ENCODE measurements at places on chromosomes 3 and 15.

DNA sequence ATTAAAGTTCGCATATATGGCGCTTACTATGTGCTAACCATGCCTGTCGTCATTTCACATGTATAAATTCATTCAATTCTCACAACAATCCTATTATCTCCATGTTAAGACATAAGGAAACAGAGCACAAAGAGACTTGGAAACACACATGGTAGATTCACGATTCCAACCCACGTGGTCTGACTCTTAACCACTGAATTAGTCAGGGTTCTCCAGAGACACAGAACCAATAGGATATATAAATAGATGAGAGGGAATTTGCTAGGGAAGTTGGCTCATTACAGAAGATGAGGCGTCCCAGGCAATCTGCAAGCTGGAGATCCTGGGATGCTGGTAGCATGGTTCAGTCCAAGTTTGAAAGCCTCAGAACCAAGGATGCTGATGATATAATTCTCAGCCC lies 765.3 kb downstream of the TBL1XR1 start:
- no peaks in the 10 kb centered on the region for H3K4me1 ChIP-seq
- H3K27ac ChIP-seq: no peak overlapping the region
- no peaks in the 10 kb centered on the region for H3K27me3 ChIP-seq
- no peaks in the 10 kb centered on the region for H3K36me3 ChIP-seq
- no peak overlapping the region for H3K4me3 ChIP-seq

DNA sequence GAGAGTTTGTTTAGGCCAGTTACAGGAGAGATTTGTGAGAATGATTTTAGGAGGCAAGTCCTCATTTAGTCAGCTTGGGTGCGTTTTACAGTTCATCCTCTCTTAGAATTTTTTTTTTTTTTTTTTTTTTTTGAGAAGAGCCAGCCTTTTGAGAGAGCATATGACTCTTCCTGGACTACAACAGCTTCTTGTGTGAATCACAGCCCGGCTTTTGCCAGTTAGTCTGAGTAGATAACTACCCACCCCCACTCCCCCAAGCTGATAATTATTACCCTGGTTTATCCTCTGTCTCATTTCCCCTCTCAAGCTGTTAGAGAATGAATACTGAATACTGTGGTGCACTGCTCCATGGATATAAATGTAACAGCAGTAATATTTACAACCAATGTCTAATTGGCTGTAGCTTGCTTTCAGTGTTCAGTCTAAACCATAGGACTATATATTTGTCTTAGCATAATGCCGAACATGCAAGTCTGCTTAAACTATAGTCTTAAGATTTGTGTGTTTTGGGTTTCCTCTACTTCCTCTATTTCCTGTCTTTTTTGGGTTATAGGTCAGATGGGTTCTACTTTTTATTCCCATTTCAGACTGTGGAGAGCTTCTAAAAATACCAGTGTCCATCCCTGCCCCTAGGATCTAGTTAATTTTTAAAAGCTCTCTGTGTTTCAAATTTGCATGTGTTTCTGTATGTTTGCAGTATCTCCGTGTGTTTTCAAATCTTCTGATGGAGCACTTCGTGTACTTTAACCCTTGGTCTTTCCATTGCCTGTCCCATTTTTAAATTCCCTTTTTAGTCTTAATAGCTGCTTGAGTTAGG lies 8.0 kb downstream of the CHD2 start:
- peaks cover 7% of the 10 kb centered on the region for H3K36me3 ChIP-seq
- peak overlapping the region; percentile 95 for H3K27ac ChIP-seq
- peak overlapping the region; percentile 39 for H3K4me3 ChIP-seq
- peaks cover 90% of the 10 kb centered on the region for H3K4me1 ChIP-seq

DNA sequence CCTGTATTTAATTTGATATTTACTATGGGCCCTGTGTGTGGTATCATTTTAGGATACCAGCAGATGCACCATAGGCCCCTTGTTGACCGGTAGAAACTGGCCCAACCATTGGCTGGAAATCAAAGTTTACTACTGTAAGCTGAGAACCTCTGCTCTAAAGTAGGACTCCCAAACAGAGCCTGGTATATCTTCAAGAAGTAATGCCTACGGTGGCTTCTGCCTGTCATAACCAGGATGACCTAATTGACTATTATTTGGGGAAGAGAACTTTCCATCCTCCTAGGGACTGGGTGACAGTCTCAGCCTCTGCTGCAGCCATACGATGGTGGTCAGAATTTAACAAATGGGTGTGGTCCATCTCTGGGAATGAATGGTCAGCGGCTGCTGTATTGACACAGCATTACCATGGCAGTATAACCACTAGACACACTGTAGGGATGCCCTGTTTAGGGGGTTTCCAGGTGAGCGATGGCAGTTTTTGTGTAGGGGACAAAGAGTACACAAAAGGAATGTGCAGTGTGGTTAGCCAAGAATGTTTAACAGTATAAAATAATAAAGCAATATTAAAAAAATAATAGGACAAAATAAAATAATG lies 37.3 kb downstream of the RARB start:
- H3K27ac ChIP-seq: no peak overlapping the region
- no peaks in the 10 kb centered on the region for H3K36me3 ChIP-seq
- DNase-seq: no peak
- H3K27me3 ChIP-seq: no peaks in the 10 kb centered on the region
- H3K4me1 ChIP-seq: no peaks in the 10 kb centered on the region

- peak overlapping the region; percentile 74 for H3K4me3 ChIP-seq
- peak; percentile 11 for DNase-seq
- H3K36me3 ChIP-seq: no peaks in the 10 kb centered on the region
These were observed 1.2 kb downstream of the GP5 start for GRCh38 chr3:194397757-194398312.

GRCh38 chr15:23801881-23802280 lies 114.8 kb upstream of the NDN start:
- H3K27me3 ChIP-seq: no peaks in the 10 kb centered on the region
- no peaks in the 10 kb centered on the region for H3K36me3 ChIP-seq
- H3K4me1 ChIP-seq: no peaks in the 10 kb centered on the region
- no peak overlapping the region for H3K4me3 ChIP-seq
- H3K27ac ChIP-seq: no peak overlapping the region
- DNase-seq: no peak

DNA sequence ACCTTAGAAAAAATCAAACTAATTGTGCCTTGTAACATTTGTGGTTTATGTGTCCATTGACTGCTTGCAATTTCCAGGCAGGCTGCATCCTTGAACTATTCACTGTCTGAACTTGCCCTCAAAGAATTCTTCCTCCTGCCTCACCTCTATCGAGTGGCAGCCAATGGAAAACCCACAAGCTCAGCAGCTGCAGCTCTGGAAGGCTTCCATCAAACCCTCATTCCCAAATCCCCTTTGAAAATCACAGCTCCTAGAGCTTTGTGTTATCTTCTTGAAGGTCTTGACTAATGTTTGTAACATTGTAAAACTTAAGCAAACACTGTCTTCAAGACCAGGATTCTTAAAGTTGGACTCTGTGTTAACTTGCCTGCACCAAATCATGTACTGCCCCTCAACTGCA lies 81.1 kb downstream of the FILIP1L start:
- H3K27me3 ChIP-seq: no peaks in the 10 kb centered on the region
- no peak overlapping the region for H3K4me3 ChIP-seq
- no peak overlapping the region for H3K27ac ChIP-seq
- no peak for DNase-seq
- H3K36me3 ChIP-seq: no peaks in the 10 kb centered on the region
- H3K4me1 ChIP-seq: no peaks in the 10 kb centered on the region

DNA sequence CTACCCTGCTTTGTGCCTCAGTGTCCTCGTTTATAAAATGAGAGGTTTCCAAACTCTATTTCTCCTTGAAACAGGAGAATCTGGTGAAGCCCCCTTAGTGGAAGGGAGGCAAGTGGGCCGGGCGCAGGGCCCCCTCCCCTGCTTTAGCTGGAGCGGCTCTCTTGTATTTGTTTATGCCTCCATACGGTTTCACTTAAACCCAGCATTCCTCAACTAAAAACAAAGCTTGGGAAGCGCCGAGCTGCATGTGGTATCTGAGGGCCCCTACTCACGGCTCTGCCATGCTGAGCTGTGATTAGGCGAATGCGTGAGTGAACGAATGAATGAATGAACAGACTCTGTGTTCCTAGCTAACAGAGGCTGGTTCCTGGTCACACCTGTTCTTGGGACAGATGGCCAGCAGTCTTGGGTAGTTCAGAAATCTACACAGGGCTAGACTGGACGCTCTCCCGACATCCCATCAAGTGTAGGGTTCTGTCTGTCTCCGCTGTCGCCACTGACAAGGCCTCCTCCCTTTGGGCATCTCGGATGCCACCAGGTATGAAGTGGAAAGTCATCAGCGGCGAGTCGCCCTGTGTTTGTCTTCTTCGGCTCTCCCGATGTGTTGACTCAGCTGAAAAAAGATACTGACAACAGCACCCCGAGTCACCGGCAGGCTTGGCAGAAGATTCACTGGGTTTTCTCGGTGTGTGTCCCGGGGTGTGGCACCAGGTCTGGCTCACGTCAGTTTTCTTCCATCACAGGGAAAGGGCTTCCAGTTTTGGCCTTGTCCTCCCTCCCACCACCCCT lies 42.4 kb upstream of the VPS8 start:
- no peak overlapping the region for H3K4me3 ChIP-seq
- no peak overlapping the region for H3K27ac ChIP-seq
- no peaks in the 10 kb centered on the region for H3K36me3 ChIP-seq

- no peaks in the 10 kb centered on the region for H3K4me1 ChIP-seq
- no peaks in the 10 kb centered on the region for H3K36me3 ChIP-seq
- no peak overlapping the region for H3K27ac ChIP-seq
- H3K27me3 ChIP-seq: no peaks in the 10 kb centered on the region
- no peak overlapping the region for H3K4me3 ChIP-seq
These were observed 25.4 kb downstream of the LINGO1 start for GRCh38 chr15:77607111-77607893.

DNA sequence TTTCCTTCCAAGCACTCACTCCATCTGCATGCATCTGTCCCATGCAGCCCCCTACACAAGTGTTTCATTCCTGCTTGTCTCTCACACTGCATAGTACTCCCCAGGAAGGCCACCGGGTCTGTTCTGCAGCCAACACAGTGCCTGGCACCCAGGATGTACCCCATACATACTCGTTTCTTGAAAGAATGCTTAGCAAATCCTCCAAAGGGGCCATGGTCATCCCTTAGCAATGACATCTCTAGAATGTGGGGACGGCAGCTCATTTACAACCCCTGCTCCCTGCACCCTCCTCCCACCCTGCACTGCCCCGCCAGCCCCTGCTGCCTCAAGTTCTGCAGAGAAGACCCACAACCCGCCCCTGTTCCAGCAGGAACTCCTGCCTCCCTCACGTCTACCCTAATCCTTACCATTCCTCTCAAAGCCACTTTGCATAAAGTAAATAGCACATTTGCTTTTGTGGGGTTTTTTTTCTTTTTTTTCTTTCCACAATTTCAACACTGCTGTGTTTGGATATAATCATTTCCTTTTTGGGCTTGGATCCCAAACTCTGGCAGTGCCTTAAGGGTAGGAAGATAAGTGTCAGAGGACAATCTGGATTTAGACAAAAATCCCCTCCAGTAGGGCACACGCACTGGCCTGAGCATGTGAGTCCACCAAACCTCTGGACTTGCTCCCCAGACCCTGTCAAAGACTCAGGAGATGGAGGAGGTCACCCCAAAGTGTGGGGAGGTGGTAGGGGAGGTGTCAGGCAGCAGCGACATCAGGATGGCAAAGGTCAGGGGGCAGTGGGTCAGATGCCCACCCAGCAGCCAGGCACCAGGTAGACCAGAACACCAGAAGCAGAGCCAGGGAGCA lies 68.4 kb downstream of the MEGF11 start:
- H3K4me3 ChIP-seq: no peak overlapping the region
- H3K27ac ChIP-seq: no peak overlapping the region
- no peaks in the 10 kb centered on the region for H3K36me3 ChIP-seq
- no peak for DNase-seq
- H3K4me1 ChIP-seq: no peaks in the 10 kb centered on the region

GRCh38 chr3:2268779-2269178 lies 170.1 kb downstream of the CNTN4 start:
- no peaks in the 10 kb centered on the region for H3K36me3 ChIP-seq
- H3K4me1 ChIP-seq: no peaks in the 10 kb centered on the region
- no peaks in the 10 kb centered on the region for H3K27me3 ChIP-seq
- no peak overlapping the region for H3K27ac ChIP-seq

- H3K27ac ChIP-seq: no peak overlapping the region
- no peaks in the 10 kb centered on the region for H3K27me3 ChIP-seq
- no peaks in the 10 kb centered on the region for H3K36me3 ChIP-seq
- no peak for DNase-seq
- H3K4me1 ChIP-seq: no peaks in the 10 kb centered on the region
These were observed 210.5 kb downstream of the DTWD1 start for GRCh38 chr15:49831206-49831965.

GRCh38 chr3:53668872-53669271 lies 174.5 kb downstream of the CACNA1D start:
- no peak for DNase-seq
- H3K4me3 ChIP-seq: no peak overlapping the region
- H3K36me3 ChIP-seq: no peaks in the 10 kb centered on the region
- no peaks in the 10 kb centered on the region for H3K4me1 ChIP-seq

- no peaks in the 10 kb centered on the region for H3K4me1 ChIP-seq
- no peak for DNase-seq
- H3K27ac ChIP-seq: no peak overlapping the region
- no peaks in the 10 kb centered on the region for H3K36me3 ChIP-seq
- no peaks in the 10 kb centered on the region for H3K27me3 ChIP-seq
These were observed 102.1 kb downstream of the DUT start for GRCh38 chr15:48433226-48433886.

DNA sequence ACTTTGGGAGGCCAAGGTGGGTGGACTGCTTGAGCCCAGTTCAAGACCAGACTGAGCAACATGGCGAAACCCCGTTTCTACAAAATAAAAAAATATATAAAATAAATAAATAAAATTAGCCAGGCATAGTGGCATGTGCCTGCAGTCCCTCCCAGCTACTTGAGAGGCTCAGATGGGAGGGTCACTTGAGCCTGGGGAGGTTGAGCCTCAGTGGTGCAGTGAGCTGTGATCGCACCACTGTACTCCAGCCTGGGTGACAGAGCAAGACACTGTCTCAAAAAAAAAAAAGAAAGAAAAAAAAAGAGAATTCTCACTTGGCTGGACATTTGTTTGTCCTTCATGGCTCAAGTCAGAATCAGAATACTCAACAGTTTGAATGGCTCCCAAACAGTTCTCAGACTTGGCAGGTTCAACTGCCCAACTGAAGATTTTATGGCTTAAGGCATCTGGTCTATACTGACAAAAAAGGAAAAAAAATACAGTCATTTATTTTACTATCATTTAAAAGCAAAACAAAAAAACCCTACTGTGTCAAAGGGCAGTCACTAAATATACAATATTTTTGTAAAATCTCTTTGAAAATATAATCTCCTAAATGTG lies 106.6 kb downstream of the FBXL22 start:
- no peak overlapping the region for H3K4me3 ChIP-seq
- H3K27ac ChIP-seq: no peak overlapping the region
- peaks cover 9% of the 10 kb centered on the region for H3K36me3 ChIP-seq
- DNase-seq: no peak
- H3K27me3 ChIP-seq: no peaks in the 10 kb centered on the region
- peaks cover 20% of the 10 kb centered on the region for H3K4me1 ChIP-seq

DNA sequence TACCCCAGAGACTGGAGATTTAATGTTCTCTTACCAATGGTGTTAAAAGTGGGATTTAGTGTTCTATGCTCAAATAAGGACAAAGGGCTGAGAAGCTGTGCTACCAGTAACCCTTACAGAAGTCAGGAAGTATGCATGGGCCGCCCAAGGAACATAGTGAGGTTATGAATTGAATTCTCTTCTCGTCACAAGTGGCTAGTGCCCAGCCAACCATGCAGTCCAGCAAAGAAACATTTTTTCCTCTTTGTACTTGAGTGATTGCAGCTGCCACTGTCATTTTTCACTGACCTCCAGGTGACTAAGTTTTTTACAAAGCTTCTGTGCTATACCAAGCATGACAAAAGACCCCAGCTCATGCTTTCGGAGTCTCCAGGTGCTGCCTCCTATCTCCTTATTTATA lies 110.6 kb upstream of the DCBLD2 start:
- H3K36me3 ChIP-seq: no peaks in the 10 kb centered on the region
- H3K27me3 ChIP-seq: no peaks in the 10 kb centered on the region
- H3K4me3 ChIP-seq: no peak overlapping the region
- no peaks in the 10 kb centered on the region for H3K4me1 ChIP-seq
- DNase-seq: no peak

Measured in CD4-positive, alpha-beta memory T cell (primary cell).